ENCODE measurements at places on chromosomes 1 and 21. TPM values are rescaled to one million over a fixed set of nuclear protein-coding genes. Genes with fewer than 3 reads are reported as not detected.

DNA sequence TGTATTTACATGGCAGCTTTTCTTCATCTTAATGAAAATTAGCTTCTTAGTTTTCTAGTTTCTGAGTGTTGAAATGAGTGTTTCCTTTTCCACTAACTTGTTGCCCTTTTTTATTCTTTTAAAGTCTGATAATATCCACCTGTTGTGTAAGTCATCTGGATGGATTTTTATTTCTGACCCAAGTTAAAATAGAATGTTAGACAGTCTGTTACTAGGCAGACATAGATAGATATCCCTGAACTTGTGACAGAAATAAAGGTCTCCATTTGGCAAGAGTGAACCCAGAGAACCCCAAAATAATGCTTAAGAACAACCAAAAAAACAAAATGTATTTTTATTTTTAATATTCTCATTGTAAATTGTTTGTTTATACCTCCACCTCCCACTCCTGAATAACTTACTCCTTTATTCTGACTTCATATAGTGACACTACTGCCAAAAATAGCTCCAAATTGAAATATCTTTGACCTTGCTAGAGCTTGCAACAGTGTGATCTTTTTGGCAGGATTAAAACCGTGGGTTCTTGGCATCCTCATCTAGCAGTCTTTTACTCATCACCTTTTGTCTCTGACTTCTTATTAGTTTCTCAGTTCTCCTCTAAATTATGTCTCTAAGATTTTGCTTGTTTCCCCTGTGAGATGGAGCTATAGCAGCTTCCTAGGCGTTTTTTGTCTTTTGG is 26.9 kb upstream of the SH3D21 start:
- DNase-seq, result no peak

- DNase-seq, result no peak
Measured at GRCh38 chr1:180310095-180310494, 80.0 kb downstream of the LHX4 start.

DNA sequence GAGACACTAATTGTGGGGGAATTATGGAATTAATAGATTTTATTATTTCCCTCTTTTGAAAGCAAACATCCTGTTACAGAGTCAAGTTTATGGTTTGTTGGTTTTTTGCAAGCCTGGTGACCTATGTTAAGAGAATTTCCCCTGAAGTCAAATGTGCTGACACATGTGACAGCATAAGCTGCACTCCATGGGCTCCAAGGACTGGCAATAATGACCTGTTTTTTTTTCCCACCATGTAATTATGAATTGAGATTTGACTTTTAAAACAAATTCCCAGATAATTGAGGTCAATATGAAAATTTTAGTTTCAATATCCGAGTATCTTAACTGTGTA is 242.5 kb upstream of the SGIP1 start:
- DNase-seq, result no peak

Gene LSM10
- 20.9 TPM for total RNA-seq

DNA sequence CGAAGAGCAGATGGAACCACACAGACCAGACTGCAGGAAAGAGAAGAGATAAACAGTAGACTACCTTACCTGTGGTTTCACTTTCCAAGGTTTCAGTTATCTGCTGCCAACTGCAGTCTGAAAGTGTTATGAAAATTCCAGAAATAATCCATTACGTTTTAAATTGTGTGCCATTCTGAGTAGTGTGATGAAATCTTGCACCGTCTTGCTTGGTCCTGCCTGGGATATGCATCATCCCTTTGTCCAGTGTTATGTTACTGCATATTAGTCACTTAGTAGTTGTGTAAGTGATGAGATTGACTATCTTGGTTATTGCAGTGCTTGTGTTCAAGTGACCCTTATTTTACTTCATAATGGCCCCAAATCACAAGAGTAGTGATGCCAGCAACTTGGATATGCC is 33.9 kb downstream of the DNAJC6 start:
- DNase-seq, result no peak

Gene LAX1
- total RNA-seq, result 0.25 TPM

Gene NCF2
- 2.8 TPM for total RNA-seq

GRCh38 chr1:247198781-247199180 is 27.0 kb upstream of the ZNF124 start:
- DNase-seq, result no peak

Gene GALE
- total RNA-seq, result 43.1 TPM

DNA sequence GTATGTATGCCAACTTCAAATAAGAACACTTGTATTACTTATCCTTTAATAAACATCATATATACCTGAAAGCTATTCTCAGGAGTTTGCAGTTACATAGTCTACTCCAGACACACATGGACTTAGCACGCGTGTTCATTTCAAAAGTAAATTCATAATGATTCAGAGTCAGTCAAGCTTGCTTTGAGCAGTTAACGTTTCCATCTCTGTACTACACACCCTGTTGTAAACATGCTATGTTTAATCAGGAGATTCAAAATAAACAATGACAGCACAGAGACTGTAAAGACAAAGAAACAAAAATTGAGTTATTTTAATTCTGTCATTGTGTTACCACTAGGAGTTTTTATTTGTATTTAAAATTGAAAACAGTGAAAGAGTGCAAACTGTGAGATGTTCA is 119.6 kb downstream of the NRIP1 start:
- DNase-seq, result no peak

- no peak for DNase-seq
Measured at GRCh38 chr1:13593511-13594131, 10.0 kb downstream of the PDPN start.

Gene RNASEL
- 2.2 TPM for total RNA-seq

DNA sequence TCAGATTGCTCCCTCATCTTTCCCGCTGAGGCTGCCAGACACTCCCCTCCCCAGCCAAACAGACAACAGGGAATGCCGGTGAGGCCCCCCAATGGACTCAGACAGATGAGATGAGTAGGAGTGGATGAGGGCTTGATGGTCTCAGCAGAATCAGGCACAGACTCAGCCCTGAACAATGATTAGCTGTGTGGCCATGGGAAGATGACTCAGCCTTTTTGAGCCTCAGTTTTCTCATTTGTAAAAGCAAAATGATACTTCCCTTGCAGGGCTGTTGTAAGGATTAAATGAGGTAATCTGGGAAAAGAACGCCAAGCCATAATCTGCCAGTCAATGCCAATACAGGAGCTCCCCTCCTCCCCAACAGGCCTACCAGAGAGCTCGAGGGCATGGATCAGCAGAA is 12.4 kb downstream of the C1orf198 start:
- no peak for DNase-seq

Gene GUCA2A
- not detected for total RNA-seq

DNA sequence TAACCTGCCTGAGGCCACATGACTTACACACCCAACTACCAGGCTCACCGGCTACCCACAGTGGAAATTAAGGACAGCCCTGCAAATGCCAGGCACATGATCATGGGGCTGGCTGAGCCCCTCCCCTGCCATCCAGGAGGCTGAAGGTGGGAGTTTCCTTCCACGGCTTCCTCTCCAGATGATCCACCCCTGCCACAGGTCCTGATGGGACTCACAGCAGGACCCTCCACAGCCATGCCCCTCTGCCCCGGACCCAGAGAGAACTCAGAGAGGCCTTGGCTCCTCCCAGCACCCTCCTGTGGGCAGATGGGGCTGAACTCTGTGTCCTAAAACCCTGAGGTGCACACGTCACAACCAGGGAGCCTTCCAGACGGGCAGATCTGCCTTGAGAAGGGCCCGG is 29.1 kb upstream of the CASZ1 start:
- no peak for DNase-seq

DNA sequence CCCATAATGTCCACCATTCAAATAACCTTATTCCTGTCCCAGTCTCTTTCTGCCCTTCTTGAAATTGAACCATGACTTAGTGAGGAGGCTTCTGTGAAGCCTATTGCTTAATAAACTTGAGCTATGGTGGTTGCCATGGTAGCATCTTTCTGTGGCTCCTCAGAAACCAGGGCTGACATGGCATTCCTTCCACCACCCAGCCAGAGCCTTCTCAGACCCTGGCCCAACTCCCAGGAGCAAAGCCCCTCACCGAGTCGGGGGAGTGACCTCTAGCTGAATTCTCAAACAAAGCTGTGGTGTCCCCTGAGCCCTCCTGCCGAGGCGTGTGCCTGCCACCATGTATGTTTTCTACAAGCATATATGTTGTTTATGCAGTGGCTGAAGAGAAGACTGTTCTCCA is 259.1 kb downstream of the CACNA1E start:
- no peak for DNase-seq

DNA sequence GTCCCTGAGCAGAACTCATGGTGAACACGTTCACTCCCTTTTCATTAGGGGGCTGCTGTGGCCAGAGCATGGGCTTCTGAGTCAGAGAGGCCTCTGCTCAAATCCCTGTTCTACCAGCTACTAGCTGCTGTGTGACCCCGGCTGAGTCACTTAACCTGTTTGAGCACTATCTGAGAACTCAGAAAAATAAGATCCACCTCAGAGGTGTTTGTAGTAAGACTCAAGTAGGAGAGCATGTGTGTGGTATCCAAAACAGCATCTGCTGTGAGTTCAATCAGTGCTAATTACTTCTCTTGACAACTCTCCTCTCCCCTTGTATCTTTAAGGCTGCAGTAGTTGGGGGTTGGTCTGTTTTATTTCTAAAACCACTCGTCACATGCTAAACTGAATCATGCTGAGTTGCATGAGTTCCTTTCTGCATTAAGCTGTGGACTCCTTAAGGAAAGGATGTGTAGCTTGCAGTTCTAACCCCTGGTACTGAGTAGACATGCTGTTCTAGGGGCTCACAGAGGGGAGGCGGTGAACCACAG is 39.7 kb upstream of the JUN start:
- DNase-seq, result no peak

- DNase-seq, result no peak
Measured at GRCh38 chr1:8590721-8591351, 226.6 kb downstream of the RERE start.

DNA sequence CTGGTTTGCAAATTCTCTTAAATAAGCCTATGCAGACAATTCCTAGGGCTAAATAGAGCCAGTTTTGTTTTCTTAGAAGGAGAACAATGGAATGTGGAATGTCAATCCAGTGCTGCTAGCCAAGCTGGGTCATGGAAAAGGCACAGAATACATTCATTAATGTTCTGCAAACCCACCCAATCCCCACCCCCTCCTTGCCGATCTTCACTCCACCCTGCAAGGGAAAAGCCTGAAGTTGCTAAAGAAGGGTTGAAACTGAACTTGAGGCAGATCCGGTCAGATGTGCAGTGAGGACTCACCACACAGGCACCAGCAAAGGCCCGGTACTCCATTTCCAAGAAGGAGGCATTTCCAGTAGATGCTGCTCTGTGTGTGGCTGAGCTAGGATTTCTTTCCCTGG is 179.6 kb downstream of the PLPP3 start:
- DNase-seq, result no peak

GRCh38 chr1:218171302-218171893 is 113.7 kb upstream of the RRP15 start:
- no peak for DNase-seq

DNA sequence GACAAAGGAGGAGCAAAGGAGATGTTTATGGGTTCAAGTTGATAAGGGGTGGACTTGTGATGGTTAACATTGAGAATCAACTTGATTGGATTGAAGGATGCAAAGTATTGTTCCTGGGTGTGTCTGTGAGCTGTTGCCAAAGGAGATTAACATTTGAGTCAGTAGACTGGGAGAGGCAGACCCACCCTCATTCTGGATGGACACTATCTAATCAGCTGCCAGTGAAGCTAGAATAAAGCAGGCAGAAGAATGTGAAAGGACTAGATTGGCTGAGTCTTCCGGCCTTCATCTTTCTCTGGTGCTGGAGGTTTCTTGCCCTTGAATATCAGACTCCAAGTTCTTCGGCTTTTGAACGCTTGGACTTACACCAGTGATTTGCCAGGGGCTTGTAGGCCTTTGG is 98.7 kb upstream of the DAB1 start:
- no peak for DNase-seq

- DNase-seq, result no peak
Measured at GRCh38 chr1:68293122-68293521, 60.8 kb upstream of the WLS start.

- DNase-seq, result peak; percentile 26
Measured at GRCh38 chr1:116902027-116902426, 7.7 kb upstream of the PTGFRN start.

Gene GBP6
- total RNA-seq, result not detected

Gene CSF3R
- 4.3 TPM for total RNA-seq

GRCh38 chr1:234123867-234124266 is 219.4 kb downstream of the SLC35F3 start:
- DNase-seq, result no peak

- DNase-seq, result no peak
Measured at GRCh38 chr1:20224546-20224945, 38.2 kb upstream of the PLA2G2C start.

DNA sequence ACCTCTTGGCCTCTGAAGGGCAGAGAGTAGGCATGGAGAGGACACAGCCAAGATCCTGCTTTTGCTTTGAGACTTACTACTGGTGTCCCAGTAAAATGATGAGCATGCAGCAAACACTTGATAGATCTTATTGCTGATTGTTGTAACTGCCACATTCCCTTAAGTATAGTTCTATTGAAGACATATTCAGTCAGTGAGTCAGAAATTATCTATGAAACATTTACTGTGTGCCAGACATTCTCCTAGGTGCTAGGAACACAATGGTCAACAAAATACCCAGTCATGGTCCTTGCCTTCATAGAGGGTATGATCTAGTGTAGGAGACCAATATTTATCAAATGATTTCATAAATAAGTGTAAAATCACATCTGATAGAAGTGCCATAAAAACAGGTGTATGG is 13.6 kb downstream of the STYXL2 start:
- DNase-seq, result no peak

DNA sequence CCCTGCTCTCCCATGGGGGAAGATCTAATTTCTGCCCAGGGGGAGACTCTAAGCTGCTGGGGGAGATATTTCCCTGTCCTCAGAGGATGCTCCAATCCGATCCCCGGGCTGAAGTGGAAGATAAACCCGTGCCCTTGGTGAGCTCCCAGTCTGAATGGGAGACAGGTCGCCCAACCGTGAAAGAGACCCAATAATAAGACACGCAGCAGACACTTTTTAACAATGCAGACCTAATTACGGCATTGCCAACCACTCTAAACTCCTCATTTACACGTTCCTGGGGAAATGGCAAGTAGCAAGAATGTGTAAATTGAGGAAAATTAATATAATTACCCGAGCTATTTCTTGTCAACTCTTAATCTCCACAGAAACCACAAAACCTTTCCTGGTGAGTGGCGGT is 48.7 kb upstream of the ACTL8 start:
- no peak for DNase-seq

Gene SLAMF6
- total RNA-seq, result 0.23 TPM

Gene CRNN
- not detected for total RNA-seq

Measured in left lobe of liver (tissue), 2 donors.